ENCODE measurements at places on chromosomes 2 and 18.

DNA sequence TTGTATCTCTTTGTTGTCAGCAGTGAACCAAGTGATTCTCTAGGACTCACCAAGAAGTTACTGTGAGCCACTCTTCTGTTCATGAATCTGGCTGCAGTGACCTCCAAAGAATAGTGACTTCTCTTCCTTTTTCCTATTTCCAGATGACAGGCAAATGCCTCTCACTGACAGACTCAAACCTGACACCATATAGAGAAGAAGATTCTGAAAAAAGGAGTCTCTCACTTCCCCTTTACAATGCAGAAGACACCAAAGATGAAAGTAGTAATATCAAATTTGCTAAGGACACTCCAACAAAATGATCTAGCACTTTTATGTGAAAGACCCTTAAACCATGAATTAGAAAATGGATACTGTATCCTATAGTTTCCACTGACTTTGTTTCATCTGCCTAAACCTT lies 44.4 kb upstream of the SETBP1 start:
- DNase-seq = no peak

DNA sequence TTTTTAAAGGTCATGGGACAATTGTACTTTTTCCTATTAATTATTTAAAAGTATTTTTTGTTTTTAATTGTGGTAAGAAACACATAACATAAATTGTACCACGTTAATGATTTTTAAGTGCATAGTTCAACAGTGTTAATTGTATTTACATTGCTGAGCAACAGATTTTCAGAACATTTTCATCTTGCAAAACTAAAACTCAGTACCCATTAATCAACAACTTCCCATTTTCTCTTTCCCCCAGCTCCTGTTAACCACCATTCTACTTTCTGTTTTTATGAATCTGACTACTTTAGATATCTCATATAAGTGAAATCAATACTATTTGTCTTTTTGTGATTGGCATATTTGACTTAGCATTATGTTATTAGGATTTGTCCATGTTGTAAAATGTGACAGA lies 483.9 kb upstream of the ZNF804A start:
- DNase-seq = no peak

- DNase-seq = no peak
Measured at GRCh38 chr2:114642166-114642770, 199.8 kb downstream of the DPP10 start.

DNA sequence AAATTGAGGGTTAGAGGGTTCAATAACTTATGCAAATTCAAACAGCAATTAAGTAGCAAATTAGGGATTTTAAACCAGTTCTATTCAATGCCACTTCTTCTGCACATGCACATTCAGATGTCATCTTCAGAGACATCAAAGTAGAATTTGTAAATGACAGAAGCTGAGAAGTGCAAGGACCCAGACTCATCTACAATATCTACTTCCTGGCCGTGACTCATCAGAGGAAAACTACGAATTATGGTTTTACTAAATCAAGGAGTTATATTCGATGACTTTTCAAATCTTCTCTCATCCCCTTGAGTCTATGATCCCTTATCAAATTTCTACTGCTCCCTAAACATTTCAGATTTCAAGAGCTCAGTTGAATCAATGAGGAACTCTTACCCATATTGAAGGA lies 20.0 kb upstream of the STAT4 start:
- no peak for DNase-seq

- no peak for DNase-seq
Measured at GRCh38 chr2:158006961-158007719, 94.5 kb upstream of the UPP2 start.

DNA sequence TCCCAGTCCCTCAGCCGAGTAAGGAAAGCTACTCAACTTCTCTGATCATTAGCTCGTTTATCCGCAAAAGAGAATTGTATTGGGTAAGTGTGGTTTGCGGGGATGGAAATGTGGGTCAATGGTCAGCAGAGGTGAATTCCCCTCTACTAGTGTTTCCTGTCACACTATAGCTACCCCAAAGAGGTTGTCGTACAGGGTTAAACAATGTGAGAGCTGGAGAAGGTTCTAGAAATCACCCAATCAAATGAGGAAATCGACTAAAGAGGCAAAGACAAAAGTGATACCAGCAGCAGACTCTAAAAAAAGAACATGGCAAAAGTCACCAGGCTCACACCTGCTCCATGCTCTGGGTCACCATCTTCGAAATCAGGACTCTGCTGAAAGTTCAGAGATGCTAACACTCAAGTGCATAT lies 144.7 kb upstream of the ITGA4 start:
- DNase-seq = no peak

All from AG20443 (cell line).